ENCODE measurements at places on chromosomes 11 and 22.

- no peak for DNase-seq
Observed at GRCh38 chr11:77865805-77866204, 44.9 kb downstream of the AAMDC start.

GRCh38 chr11:129945373-129945772 lies 50.0 kb upstream of the NFRKB start:
- no peak for DNase-seq

DNA sequence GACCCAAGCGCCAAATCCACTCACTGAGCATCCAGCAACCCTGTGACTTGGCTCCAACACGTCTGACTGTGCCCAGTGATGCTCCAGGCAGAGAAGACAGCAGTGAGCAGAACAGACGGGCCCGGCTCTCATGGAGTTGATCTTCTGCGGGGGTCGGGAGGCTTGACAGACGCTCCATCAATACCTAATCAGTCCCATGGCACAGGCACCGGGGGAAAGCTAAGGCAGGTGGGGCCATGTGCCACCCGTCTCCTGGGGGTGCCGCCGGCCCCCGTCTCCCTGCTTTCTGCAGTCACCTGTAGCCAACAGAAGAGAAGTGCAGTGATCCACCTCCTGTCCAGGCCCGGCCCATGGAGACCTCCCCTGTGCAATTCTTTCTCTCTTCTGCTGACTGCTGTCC lies 47.5 kb downstream of the LINC01488 start:
- DNase-seq: no peak

- no peak for DNase-seq
Observed at GRCh38 chr22:44759430-44760310, 7.3 kb downstream of the ARHGAP8 start.

DNA sequence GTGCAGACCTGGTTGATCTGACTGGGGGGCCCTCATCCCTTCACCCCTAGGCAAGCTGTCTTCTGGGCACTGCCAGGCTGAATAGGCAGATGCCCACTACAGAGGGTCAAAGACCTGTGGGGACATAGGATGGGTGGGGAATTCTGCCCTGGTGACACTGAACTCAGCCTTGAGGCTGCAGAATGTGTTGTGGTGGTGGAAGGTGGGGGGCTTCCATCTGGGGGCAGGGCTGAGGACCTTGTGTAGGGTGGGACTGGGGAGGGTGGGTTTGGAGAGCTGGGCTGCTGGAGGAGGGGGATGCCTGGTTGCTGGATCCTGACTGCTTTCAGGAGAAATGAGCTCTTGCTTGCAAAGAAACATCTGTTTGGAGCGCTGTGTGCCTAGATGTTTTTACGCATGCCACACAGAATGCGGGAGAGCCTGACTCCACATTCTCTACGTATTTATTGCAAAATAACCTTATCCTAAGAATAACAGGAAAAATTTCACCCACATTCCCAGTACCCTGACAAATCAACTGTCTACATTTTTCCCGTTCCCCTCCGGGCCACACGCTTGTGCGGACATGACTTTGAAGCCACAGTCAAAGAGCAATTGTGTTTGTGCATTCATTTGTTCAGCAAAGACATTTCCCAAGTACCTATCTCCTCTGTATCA lies 18.3 kb downstream of the SMIM38 start:
- DNase-seq: no peak

- DNase-seq: no peak
Observed at GRCh38 chr11:63890368-63890767, 26.6 kb downstream of the RCOR2 start.

- no peak for DNase-seq
Observed at GRCh38 chr22:26610072-26610958, 7.5 kb downstream of the CRYBB1 start.

DNA sequence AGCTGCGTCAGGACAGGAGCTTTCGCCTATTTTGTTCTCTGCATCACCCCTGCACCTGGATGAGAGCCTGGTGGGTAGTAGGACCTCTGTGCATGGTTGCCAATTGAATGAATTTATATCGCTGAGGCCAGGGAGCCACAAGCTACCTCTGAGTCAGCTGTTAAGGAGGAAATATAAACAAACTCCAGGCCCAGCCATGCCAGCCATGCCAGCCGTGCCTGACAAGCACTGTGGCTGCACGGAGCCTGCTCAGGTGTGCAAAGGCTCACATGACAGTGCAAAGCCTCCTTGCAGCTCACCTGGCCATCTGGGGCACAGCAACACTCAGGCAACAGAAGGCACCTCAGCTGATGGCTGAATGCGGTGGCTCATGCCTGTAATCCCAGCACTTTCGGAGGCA lies 33.7 kb upstream of the LINC01488 start:
- DNase-seq: no peak

DNA sequence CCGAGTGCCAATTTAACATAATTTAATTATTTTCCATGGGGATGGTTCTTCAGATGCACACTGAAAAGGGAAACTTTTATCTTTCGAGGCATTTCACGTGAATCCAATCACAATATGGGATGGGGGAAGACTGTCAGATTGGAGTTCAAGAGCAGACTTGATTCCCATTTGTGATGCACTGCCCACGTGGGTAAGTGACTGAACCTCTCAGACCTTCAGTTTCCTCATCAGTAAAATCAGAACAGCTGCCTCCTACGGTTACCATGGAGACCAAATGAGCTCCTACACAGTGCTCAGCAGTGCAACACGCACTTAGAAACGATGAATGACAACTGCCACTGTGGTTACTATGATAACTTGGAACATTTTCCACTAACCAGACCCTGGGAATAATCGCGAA lies 21.7 kb downstream of the KIAA0930 start:
- no peak for DNase-seq

GRCh38 chr11:120527111-120527761 lies 15.7 kb downstream of the GRIK4 start:
- DNase-seq: no peak

DNA sequence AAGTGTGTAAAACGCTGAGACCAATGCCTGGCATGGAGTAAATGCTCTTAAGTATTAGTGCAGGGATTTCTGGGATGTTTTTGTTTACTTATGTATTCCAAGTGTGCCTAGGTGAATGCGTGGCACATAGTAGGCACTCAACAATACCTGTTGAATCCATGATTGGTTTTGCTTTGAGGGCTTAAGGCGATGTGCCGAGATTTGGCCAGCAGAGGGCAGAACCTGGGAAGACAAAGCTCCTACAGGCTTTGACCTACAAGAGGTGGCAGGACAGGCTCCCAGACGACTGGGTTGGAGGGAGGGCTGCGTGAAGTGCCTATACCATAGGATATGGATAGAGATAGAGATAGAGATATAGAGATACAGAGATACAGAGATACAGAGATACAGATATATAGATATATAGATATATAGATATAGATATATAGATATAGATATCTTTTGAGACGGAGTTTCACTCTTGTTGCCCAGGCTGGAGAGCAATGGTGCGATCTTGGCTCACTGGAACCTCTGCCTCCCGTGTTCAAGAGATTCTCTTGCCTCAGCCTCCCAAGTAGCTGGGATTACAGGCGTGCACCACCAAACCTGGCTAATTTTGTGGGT lies 13.9 kb downstream of the KCNE3 start:
- DNase-seq: peak; percentile 72

Measured in KBM-7 (cell line).